NCI-H1105 (cell line): ENCODE measurements at places on chromosomes 6 and 20.

- no peak for DNase-seq
These were observed 162.6 kb downstream of the DTNBP1 start for GRCh38 chr6:15500078-15500740.

DNA sequence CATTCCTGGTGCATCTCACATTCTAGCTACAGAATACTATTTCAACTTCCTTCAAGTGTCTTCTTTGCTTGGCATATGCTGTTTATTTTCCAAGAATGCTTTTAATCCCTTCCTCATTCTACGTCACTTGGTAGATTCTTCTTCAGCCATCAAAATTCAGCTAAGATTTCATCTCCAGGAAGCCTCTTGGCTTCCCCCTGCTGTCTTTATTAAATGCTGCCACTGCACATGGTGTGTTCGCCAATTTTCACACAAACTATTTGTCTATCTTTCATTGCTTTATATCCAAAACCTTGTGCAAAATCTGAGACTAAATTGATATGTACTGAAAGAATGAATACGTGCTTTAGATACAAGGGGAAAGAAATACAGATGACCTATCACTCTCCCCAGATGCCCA is 253.0 kb downstream of the RFPL4B start:
- no peak for DNase-seq

DNA sequence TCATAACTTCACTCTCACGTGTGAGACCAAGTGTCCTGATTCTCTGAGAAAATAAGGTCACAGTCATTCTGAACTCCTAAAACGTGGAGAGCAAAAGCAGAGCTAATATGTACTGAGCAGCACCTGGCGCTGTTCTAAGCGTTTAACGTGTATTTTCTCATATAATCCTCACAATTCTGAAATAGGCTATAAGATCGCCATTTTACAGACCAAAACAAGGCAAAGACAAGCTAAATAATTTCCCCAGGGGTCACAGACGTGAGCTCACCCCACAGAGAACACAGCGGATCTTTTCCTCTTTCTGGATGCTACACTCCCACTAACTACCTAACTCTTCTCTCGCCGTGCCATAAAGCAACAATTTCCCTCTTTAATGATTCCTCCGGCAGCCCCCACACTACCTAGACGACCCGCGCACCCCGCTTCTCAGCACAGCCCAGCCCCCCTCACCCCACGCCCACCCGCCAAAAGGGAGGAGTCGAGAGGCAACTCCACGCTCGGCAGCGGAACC is 636 bp downstream of the SUPT3H start:
- DNase-seq = no peak

DNA sequence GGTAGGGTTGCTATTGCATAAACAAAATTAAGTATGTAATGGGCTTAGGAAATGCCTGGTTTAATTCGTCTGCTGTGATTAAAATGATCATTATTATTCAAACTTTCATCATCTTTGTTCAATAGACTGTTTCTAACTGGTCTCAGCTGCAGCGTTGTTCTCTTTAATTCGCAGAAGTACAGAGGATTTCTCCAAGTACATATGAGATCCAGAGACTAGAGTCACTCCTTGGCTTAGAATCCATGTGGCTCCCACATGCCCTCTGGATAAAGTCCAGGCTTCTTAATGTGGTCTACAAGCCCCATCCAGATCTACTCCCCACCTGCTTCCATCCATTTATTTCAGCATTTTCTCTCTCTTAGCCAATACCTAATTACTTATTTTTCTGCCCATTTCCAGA is 1.1 kb upstream of the ZBTB24 start:
- no peak for DNase-seq

GRCh38 chr6:16544006-16544405 is 217.3 kb downstream of the ATXN1 start:
- DNase-seq = no peak
